ENCODE measurements at places on chromosomes 11 and 22.

DNA sequence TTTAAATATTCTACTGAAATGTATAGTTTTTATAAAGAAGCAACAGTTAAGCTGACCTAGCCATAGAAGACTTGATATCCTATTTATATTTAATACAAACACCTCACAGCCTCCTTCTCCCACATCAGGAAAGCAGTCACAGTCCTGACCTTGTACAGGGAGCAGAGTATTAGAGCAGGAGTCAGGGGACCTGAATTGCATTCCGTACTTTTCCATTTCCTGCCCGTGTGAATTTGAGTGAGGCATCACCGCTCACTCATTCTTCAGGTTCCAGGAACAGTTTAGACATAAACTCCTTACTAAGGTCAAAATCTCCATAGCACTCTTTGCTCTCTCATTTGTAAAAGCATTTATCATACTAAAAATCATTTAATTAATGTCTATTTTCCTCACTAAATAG, 482.5 kb upstream of the FAT3 start:
- no peak for DNase-seq

DNA sequence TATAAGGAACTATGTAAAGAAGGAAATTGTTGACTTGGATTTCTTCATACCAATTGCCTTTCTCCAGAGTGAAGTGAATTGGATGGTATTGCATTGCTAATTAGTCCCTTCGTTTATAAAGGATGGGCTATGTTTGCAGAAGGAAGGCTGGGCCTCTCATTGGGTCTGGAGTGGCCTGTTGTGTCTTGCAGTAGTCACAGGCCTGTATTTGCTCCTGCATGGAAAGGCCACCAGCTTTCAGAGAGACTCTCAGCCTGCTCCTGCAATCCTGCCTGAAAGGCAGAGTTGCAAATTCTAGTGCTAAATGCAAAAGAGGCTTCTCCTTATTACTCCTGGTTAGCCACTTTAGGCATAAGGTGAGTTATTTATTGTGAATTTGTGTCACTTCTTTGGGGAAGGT, 103.8 kb downstream of the EXT2 start:
- DNase-seq = no peak

GRCh38 chr11:70637949-70638583, 239.7 kb downstream of the CTTN start:
- no peak for DNase-seq

GRCh38 chr11:11584530-11584810, 37.3 kb downstream of the GALNT18 start:
- DNase-seq = no peak

- DNase-seq = no peak
These were observed 720 bp upstream of the MED17 start for GRCh38 chr11:93783362-93783761.

- DNase-seq = no peak
These were observed 77.5 kb downstream of the PPP6R3 start for GRCh38 chr11:68538025-68538424.

- no peak for DNase-seq
These were observed 38.3 kb downstream of the TSPAN18 start for GRCh38 chr11:44765026-44765595.

DNA sequence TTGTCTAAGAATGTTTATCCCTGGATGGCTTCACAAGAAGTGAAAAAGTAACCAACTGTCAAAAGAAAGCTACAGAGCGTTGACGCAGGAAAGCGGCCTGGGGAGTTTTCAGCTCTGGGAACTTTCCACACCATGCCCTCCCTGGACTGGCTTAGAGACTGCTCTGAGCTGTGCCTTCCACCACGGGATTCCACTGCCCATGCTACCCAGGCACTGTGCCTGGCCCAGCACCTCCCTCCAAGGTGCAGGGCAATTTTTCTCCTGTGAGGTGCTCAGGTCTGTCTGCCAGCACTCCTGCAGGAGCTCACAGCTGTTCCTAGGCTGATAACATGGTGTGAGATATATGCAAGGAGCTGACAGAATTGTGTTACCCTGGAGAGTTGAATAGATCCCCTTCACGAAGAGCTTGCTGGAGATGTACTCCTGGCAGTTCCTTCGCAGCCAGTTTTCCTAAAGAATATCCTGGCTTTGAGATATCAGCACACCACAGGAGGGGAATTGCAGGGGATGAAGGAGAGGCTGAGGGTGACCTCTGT, 258.3 kb upstream of the B3GAT1 start:
- DNase-seq = no peak

All from hematopoietic multipotent progenitor cell treated with erythropoietin and hydrocortisone succinate and interleukin-3 and kit ligand, for 8 days (in vitro differentiated cells).